ENCODE measurements at places on chromosomes 13 and 19.

GRCh38 chr13:74773248-74773647, 639.0 kb upstream of the KLF12 start:
- no peak for DNase-seq

DNA sequence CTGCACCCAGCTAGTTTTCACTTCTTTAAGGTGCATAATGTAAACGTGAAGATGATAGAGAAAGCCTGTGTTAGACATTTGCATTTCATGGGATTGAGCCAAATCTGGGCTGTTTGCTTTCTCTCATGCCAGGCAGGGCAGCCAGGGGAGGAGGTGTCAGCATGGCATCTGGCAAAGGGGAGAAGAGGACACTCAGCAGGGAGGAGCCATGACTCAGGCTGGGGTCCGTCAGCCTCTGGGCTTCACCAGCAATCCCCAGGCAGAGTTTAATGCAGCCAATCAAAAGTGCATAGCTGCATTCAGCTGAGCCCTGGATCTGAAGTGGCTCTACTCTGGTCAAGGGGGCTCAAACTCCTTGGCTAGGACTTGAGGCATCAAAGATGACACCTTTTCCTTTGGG, 23.5 kb downstream of the EBPL start:
- no peak for DNase-seq

- peak; percentile 42 for DNase-seq
Observed at GRCh38 chr19:46787331-46788261, 798 bp downstream of the SLC1A5 start.

GRCh38 chr13:65597839-65598818, 1632.0 kb downstream of the PCDH9 start:
- DNase-seq, result no peak

GRCh38 chr19:13079542-13079986, 23.1 kb downstream of the LYL1 start:
- no peak for DNase-seq

- no peak for DNase-seq
Observed at GRCh38 chr13:79490824-79491223, 9.9 kb downstream of the NDFIP2 start.

- DNase-seq, result no peak
Observed at GRCh38 chr19:35533822-35534392, 651 bp downstream of the GAPDHS start.

GRCh38 chr13:74466864-74467263, 332.7 kb upstream of the KLF12 start:
- no peak for DNase-seq

DNA sequence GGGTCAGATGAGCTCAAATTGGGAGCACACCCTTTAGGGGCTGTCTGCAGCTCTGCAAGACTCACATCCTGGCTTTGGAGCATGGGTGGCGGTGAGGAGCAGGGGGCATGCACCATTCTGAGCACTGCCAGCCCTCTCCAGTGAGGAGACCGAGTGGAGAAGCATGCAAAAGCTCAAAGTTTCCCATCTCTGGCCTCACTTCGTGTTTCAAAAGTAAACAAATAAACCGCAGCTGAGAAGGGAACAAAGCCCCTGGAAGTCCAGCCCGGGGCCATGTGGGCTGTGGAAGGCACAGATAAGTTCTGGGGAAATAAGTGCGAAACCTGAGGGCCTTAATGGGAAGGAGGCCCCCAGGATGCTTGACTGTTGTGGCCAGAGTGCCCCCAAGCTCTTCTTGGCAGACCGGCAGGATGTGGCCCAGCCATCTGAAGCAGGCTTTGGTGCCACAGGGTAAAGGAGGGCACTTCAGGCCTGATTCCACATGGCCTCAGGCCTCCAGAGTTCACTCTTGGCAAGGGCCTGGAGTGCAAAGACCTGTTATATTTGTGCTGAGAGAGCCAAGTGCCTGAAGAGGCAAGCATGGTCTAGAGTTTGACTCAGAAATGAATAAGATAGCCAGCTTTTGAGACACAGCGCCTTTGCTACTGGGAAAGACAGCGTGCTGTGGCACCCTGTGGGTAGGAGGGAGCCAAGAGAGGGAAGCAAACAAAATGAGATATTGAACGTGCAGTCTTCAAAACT, 1.2 kb downstream of the MEDAG start:
- no peak for DNase-seq

DNA sequence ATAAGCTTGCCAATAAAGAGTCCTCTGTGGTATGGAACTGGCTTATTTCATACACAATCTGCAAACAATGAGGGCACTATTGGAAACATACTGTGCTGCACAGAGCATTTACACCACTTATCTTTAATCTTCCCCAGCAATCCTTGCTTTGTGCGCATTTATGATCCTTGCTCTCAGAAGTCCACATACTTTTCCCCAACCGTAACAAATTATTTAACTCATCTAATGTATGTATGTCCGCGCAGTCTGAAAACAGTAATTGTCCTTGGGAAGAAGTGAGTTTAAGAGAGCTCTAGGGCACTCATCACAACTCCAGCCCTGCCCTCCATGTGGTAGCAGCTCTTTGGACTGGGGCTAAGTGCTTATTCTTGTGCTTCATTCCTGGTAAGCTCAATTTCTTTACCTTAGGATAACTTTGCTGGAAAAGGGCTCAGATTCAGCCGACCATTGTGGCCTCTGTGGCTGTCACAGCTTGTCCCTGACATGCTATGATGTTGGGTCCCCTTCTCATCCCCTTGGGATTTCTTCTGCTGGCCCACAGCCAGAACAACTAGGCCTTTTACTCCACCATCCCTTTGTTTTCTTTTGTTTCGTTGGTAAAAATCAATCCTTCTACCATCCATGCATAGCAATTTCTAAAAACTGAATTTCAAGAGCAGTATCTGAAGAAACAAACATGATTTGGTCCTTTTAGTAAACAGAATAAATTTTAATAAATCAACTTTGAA, 152.7 kb downstream of the TNFRSF19 start:
- DNase-seq, result no peak

DNA sequence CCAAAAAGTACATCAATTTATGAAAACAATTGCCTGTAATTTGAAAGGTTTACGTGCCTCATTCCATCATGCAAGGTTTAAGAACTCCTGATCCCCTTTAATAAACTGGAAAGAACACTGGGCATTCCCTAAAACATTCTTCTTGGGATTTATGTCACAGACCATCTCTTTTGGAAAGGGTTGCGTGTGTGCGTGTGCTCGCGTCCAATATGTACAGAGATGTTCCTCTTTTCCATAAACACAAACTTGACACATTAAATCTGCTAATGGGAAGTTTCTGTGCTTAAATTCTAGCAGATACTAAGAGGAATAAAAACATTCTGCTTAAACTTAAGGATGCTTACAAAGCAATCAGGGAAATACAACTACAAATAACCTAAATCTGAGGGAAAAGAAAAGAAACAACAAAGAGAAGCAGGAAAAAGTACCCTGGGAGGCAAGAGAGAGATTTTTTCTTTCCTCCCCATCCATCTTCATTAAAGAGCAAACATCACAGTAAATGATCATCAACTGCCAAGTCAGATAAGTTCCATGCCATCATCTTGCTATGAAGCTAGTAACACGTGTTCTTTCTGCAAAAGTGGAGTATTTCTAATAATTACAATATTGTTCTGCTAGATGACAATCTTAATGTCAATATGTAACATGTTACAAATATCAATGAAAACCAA, 83.7 kb downstream of the STK24 start:
- DNase-seq, result no peak

- no peak for DNase-seq
Observed at GRCh38 chr19:35449359-35450043, 1.4 kb downstream of the FFAR2 start.

DNA sequence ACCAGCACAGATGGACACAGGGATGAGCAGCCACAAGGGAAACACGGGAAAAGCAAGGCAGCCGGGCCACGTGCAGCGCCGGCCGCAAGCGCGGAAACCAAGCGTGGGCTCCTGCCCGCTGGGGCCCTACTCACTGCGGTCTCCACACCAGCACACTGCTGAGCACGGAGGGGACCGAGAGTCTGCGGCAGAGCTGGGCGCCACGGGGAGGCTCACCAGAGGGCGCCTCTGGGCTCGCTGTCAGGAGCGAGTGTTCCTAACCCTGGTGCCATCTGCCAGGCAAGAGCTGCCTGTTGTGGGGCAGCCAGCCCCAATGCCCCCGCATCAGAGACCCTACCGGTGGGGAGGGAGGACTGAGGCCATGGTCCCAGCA, 26.5 kb downstream of the MPND start:
- DNase-seq, result peak; percentile 64

DNA sequence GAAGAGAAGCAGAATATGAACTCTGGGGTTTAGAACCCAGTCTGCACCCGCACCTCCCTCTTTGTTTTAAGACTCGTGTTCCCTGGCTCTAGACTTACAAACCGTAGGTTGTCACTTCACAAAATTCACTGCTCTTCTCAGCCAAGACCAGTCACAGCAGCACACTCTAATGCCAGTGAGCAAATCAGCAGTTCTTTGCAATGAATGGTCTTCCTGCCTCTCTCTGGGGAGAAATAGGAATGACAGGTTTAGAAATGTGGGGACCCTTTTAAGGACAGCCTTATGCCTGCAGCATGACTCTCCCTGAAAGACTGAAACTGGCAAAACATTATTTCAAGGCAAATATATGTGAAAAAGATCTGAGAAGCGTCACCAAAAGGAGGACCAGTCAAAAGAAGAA, 156.9 kb downstream of the KCTD15 start:
- no peak for DNase-seq

DNA sequence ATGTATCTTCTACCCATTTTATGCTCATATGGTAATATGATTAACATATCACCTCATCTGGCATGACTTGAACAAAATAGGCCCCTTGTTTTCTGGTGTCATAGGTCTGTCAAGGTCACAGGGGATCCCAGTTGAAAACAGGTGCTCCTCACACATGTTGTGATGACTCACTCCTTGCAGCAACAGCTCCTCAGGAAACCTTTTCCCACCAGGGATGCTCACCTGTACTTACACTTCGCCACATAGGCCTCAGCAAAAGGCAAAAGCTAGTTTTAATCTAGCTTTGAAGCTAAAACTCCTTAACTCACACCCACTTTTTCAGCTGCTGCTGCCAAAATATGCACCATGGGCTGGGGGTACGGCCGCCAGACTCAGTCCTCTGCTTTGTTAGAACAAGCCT, 110.0 kb upstream of the SOX21 start:
- no peak for DNase-seq

DNA sequence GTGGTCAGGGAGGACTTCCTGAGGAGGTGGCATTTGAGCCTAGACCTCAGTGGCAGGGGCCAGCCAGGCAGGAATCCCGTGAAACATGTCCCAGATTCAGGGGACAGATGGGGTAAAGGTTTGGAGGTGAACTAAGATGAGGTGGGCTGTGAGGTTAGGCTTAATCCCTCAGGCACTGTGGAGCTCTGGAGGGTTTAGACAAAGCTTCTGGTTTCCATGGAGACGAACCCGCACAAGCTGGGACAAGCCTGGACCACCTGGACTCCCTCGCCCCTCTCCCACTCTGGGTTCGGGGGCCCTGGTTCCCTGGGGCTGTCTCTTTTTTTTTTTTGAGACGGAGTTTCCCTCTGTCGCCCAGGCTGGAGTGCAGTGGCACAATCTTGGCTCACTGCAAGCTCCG, 15.7 kb downstream of the TJP3 start:
- no peak for DNase-seq

DNA sequence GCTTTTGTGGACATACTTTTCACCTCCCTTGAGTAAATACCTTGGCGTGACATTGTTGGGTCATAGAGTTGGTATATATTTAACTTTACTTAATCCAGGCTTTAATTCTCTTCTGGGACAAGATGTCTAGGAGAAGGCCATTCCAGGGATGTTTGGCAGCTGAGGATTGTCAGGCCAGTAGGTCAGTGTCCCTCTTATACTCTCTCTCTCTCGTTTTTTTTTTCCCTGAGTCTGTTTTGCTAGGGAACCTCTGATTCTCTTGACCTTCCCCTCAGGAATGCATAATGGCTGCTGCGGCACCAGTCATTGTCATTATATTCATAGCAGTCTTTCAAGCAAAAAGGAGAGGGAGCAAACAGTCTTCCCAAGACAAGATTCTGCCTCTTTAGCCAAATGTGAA, 48.8 kb downstream of the BICRA start:
- DNase-seq, result no peak

GRCh38 chr19:362154-362553, 17.6 kb upstream of the MIER2 start:
- no peak for DNase-seq

- DNase-seq, result no peak
Observed at GRCh38 chr19:49364083-49364737, 533 bp downstream of the DKKL1 start.

DNA sequence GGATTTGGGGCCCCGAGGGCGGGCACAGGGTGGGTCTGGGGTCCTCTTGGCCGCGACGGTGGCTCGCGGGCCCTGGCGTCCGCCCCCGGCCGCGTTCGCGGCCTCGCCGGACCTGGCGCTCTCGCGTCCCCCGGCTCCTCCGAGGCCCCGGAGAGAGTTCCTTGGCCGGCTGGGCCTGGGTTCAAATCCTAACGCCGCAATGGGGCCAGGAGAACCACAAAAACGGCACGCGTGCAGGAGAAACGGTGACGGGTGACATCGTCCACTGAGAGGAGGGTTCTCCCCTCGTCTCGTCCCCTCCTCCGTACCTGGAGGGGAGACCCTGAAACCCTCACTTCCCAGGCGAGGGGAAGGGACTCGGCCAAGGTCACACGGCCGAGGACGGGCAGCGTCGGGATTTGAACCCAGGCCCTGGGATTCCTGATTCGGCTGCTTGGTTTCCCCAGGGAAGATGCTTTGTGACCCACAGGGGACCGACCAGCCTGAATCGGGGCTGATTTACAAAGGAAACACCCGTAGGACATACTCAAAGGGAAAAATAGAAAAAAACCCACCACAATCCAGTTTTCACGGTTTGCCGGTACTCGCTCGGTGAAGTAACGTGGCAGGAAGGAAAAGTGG, 624 bp downstream of the SAFB start:
- no peak for DNase-seq

GRCh38 chr13:76887076-76887563, 915 bp upstream of the KCTD12 start:
- DNase-seq, result no peak

GRCh38 chr13:90070362-90070761, 1277.1 kb upstream of the MIR17HG start:
- DNase-seq, result no peak

GRCh38 chr19:3577723-3578344, 5.1 kb downstream of the HMG20B start:
- DNase-seq, result no peak

- no peak for DNase-seq
Observed at GRCh38 chr13:113881614-113882266, 17.9 kb upstream of the GAS6 start.

- no peak for DNase-seq
Observed at GRCh38 chr13:95630593-95630992, 13.9 kb downstream of the DZIP1 start.

GRCh38 chr13:109211616-109212015, 574.8 kb downstream of the IRS2 start:
- DNase-seq, result no peak
